Activated T-helper 9 cell treated with anti-CD3 and anti-CD28 coated beads, Interleukin-2, amount 50 U/mL, for 16 hours (primary cell): ENCODE measurements at places on chromosomes 5 and 9.

DNA sequence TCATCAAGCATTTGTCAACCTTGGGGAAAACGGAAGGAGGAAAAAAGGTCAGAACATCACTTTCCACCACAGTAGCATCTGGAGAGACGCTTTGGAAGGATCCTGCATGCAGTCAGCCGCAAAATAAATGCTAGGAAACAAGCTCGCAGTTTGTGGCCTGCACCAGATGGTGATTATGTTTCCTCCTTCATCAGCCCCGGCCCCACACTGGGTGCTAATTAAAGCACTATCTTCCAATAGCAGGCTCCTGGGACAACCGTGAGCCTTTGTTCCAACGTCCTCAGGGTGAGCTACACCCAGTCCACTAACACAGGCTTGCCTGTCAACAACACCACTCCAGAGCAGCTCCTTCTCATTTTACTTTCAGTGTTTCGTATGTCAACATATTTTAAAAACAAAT lies 64.0 kb downstream of the RNF130 start:
- DNase-seq, result no peak

GRCh38 chr9:88777498-88778312 lies 213.6 kb upstream of the S1PR3 start:
- DNase-seq, result no peak

DNA sequence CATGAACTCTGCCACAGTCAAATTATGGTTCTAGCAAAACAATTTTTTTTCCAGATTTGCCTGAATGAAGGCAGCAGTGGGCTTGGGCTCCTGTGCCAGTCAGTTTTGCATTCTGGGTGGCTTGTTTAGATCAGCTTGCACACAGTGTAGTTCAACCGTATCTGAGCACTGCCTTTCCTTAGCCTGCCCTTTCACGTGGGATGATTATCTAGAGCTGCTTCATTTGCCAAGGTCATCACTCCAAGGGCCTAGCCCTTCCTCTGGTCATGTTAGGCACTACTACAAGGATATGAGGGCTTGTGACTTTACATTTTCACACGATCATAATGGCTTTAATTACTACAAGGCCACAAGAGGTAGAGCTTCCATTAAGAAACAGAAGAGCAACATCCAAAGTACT lies 150.6 kb upstream of the EFNA5 start:
- DNase-seq, result no peak

GRCh38 chr9:25427898-25428297 lies 250.3 kb downstream of the TUSC1 start:
- DNase-seq, result no peak

- no peak for DNase-seq
Measured at GRCh38 chr5:56440871-56441740, 208.0 kb upstream of the ANKRD55 start.
